ENCODE measurements at places on chromosomes 2 and 18. TPM values are rescaled to one million over a fixed set of nuclear protein-coding genes. Genes with fewer than 3 reads are reported as not detected.

RGPD3 gene
- 0.11 TPM for polyA plus RNA-seq

GRCh38 chr2:228860601-228861285, 410.3 kb downstream of the PID1 start:
- DNase-seq: no peak

GRCh38 chr2:55751966-55752365, 58.3 kb upstream of the PNPT1 start:
- DNase-seq: no peak

- DNase-seq: no peak
Measured at GRCh38 chr18:44579028-44579702, 101.5 kb upstream of the SETBP1 start.

- DNase-seq: no peak
Measured at GRCh38 chr2:6975988-6976387, 58.8 kb downstream of the RNF144A start.
